ENCODE measurements at places on chromosomes 12 and 14.

GRCh38 chr14:53520078-53520928, 367.2 kb upstream of the DDHD1 start:
- no peak for DNase-seq

DNA sequence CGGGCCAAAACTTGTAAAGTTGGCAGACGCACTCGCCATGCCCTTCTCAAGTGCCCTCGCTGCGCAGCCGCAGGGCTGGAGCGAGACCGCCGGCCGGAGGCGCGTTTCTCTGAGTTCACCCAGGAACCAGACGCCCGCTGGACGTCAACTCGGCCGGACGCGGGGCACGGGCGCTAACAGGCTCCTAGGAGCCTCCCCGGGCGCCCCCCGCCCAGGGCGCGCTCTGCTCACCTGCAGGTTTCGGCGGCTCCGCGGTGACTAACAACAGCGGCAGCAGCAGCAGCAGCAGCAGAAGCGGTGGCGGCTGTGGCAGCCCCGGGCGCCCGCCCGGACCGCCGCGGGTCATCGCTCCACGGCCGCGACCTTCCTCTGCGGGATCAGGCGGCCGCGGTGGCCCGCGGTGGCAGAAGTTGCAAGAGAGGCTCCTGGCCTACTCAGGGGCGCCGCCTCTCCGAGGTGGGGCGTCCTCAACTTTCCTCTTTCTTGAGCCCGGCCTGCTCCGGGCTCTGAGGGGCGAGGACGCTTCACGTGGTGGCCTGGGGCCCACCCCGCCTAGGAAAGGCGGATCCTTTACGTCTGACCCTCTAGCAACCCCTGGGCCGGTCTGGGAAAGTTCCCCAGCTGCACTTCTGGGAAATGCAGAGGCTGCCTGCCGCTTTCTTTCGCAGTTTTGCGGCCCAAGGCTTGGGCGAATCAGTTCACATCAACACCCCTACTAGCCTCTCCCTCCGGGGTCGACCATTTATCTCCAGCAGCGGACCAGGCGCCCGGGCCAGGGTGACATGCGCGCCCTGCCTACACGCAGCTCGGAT, at the start of gene PLBD1:
Gene PLBD1, minus strand, starts transcription at position 533 of the 812 bp plus-strand sequence. Its CDS starts 187 bp downstream, at position 346.
- peak; percentile 37 for DNase-seq

- no peak for DNase-seq
Measured at GRCh38 chr14:86015511-86015910, 485.6 kb downstream of the FLRT2 start.

DNA sequence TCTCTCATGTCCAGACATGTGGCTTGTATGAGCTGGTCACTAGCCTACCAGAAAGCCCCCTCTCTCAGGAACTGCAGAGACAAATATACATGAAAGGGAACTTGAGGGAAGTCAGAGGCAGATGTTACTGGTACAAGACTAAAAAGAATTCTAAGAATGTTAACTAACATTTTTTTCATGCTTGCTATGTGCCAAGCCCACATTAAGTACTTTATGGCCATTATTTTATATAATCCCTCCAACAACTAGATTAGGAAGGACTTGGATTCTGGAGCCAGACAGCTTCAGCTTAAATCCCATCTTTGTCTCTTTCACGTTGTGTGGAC, 24.6 kb downstream of the TTC9 start:
- DNase-seq = no peak

- no peak for DNase-seq
Measured at GRCh38 chr14:32761381-32761968, 177.2 kb upstream of the NPAS3 start.

GRCh38 chr12:30796313-30796780, 41.6 kb upstream of the CAPRIN2 start:
- no peak for DNase-seq

- DNase-seq = no peak
Measured at GRCh38 chr12:122740351-122740750, 9.7 kb upstream of the HCAR1 start.

DNA sequence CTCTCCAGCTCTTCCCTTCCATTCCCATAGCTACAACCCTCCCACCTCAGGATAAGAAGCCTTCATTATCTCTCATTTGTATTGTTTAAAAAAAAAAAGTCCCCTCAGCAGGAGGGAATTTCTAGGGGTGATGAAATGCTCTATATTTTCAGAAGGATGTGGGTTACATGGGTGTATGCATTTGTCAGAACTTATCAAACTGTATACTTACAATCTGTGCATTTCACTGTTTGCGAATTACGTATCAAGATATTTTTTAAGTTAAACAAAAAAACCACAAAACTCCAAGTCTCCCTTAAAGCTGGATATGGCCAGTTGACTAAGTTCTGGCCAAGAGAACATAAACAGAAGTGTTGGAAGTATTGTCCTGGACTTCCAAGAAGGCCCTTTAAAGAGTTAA, 2.0 kb upstream of the FKBP11 start:
- DNase-seq = no peak

- peak; percentile 78 for DNase-seq
Measured at GRCh38 chr12:121530600-121531355, 50.0 kb downstream of the KDM2B start.

GRCh38 chr14:28130610-28131284, 635.8 kb upstream of the FOXG1 start:
- DNase-seq = no peak

DNA sequence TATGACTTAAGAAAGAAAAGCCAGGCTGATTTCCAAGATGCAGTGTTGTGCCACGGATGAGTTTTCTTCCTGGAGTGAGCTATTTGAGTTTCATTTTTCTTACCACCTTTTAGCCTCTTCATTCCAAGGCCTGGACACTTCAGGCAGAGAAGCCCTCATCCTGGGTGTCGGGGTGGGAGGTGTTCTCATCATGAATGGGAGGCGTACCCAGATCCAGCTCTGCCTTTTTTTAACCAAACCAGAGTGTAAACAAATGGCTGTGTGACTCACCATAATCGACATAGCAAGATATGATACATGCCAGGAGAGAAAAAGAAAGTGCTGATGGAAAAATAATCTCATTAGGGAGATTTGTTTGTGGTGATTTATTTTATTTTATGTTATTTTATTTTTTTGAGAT, 79.9 kb downstream of the ARF6 start:
- DNase-seq = no peak

- no peak for DNase-seq
Measured at GRCh38 chr12:45121224-45121623, 70.3 kb upstream of the DBX2 start.

DNA sequence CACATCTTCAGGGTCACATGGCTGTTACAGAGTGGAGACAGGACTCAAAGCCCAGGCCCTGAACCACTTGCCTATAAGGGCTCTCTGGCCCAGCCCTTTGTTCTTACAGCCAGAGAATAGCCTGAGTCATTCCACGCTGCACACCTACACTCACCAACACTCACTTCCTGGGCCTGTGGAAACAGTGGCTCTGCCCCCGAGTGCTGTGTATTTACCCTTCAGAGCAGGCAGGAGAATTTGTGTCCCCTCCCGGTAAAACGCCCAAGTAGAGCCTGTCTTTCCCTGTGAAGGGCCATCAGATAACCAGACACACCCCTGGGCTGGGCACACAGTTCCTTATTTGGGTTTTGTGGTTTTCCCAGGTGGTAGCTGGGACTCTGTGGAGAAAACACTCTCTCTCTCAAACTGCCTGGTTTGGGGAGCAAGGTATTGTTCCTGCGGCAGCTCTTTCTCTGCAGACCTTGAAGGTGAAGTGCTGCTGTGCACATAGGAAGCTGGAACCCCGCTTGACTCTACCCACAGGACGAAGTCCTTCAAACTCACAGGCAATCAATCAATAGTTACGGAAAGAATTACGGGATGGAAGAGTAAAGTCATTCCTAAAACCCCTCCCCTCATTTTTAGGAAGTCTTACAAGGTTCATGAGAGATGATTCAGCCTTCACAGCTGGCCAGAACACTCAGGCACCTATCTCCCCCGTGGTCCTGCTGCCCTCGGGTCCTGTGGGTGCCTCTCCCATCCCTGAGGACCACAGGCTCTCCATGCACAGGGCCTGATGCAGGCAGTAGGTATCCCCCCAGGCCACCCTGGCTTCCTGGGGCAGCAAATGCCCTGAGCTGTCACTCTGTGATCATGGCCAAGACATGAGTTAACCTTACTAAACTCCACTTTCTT, 20.3 kb downstream of the FIGNL2 start:
- DNase-seq = no peak

GRCh38 chr12:95118788-95119179, 45.4 kb upstream of the NR2C1 start:
- DNase-seq = no peak

- DNase-seq = no peak
Measured at GRCh38 chr12:54037360-54038283, 4.8 kb downstream of the HOXC5 start.

DNA sequence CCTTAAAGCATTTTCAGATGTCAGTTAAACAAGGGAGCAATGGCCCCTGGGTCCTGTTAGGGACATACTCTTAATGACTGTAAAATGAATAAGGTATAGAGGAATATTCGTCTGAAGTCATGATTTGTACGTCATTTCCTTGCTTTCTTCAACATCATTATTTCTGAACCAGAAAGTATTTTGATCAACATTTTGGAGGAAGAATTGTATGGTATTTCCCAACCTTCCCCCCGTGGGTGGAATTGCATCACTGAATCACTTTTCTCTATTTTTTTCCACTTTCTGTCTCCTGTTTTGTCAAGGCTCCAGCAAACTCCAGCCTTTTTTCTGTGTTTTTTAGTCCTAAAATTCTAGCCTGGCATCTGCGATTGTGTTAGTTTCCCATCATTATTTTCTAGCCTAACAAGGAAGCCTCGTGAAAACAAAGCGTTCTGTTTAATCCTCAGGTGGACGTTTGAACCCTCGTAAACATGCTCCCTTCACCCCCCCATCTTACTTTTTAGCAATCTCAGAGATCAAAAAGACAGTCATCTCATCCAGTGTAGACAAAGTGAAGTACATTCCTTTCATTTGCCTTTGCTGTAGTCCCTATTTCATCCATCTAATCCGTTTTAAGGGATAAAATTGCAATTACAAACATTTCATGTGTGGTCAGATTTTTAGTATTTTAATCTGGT, 62.3 kb downstream of the ETV6 start:
- DNase-seq = no peak

DNA sequence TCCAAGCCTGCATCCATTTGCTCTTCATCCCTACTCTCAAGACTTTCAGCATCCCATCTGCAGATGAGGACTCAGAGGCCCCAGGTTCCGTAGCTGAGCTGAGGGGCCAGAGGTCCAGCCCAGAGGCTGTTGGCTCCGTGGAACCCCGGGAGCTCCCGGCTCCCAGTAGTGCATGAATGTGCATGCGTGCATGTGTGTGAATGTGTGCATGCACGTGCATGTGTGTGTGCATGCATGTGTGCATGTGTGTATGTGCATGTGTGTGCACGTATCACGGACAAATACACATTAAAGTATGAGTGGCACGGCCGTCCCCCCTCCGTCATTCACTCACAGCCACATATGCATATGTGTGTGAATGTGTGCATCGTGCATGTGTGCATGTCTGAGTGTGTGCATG, 149.9 kb downstream of the KIF26A start:
- DNase-seq = no peak

DNA sequence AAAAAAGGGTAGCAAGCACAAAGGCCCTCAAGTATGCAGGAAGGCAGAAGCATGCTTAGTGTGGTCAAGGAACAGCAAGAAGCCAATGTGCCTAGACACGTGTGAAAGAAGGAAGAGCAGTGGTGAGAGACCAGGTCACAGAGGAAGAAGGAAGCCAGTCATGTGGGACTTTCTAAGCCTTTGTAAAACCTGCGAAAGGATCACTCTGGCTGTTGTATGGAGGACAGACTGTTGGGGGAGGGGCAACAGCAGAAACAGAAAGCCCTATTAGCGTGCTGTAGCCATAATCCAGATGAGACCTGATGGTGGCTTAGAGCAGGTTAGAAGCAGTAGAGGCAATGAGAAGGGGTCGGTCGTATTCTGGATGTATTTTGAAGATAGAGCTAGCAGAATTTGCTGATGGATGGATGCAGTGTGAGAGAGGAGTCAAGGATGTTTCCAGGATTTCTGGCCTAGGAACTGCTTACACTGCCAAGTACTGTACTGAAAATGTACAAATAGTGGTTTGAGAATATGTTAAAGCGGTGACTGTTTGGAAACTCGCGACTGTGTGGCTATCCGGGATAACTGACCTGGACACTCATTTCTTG, 5.7 kb upstream of the MLF2 start:
- no peak for DNase-seq

DNA sequence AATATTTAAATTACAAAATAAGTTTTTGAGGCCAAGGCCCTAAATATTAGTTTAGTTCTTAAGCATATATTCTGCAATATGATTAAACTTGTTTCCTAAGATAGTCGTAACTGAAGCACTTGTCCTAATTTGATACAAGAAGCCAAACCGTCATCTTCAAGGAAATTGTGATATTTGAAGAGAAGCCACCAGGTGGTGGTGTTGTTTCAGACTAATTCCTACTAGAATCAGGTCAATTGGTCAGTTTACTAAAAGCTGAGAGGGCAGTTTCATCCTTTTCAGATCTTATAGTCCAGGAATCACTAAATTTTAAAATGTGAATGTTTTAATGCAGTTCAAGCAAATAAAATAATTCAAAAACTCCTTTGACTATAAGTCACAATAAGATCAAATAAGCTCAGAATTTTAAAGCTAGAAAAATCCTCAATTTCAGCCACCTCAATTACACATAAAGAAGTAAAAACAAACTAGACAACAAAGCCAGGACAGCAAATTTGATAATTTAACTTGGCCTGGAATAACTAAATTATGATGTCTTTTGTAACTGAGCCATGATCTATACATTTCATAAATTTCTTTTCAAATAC, 7.1 kb upstream of the ARL1 start:
- DNase-seq = peak; percentile 13

DNA sequence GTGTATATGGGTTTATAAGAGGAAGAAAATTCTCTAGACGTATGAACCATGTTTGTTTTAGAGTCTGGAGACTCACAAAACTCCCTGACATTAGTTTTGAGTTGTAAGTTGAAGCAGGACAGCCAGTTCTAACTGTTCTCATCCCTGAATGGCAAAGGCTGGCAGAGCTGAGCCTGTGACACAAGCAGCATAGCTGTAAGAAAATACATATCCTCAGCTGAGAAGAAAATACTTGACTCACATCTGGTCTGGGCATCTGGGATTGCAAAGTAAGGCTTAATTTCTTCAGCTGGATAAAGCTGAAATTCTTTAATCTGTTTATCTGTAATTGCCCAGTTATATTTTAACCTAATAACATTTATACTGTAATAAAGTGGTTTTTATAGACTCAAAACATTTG, 156.3 kb downstream of the PELI2 start:
- DNase-seq = no peak

- no peak for DNase-seq
Measured at GRCh38 chr12:62250671-62251608, 9.3 kb upstream of the USP15 start.

- DNase-seq = no peak
Measured at GRCh38 chr14:61229475-61229888, 51.7 kb downstream of the TMEM30B start.

DNA sequence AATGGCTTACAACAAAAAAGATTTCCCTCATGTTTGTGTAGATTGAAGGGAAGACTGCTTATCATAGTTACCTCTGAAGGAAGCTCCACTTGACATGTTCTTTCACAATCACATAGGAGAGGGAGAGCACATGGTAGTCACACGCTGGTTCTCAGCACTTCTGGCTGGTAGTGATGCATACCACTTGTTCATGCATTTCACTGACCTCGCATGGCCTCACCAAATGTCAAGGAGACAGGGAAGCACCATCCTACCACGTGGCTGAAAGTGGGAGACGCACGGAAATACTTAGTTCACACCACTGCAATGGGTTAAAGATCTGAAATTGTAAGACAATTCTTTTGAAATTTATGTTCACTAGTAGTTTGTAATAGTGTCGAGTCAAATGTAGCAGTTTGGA, 74.0 kb downstream of the PDE3A start:
- DNase-seq = no peak

- DNase-seq = no peak
Measured at GRCh38 chr14:70642303-70643235, 853 bp downstream of the TTC9 start.

Data from bone marrow (tissue), 2 donors.